ENCODE measurements at places on chromosomes 13 and 19.
A peak's percentile ranks its signal among the peaks of the same experiment; 100 is the strongest.

DNA sequence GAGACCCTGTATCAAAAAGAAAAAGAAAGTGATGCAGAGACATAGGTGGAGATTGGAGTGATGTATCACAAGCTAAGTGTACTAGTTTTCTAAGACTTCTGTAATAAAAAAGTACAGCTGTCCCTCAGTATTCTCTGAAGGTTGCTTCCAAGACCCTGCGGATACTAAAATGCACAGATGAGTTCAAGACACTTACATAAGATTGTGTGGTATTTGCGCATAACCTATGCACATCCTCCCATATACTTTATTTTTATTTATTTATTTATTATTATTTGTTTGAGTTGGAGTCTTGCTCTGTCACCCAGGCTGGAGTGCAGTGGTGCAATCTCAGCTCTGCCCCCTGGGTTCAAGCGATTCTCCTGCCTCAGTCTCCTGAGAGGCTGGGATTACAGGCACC lies 13.6 kb upstream of the HAS1 start:
- DNase-seq, result no peak

DNA sequence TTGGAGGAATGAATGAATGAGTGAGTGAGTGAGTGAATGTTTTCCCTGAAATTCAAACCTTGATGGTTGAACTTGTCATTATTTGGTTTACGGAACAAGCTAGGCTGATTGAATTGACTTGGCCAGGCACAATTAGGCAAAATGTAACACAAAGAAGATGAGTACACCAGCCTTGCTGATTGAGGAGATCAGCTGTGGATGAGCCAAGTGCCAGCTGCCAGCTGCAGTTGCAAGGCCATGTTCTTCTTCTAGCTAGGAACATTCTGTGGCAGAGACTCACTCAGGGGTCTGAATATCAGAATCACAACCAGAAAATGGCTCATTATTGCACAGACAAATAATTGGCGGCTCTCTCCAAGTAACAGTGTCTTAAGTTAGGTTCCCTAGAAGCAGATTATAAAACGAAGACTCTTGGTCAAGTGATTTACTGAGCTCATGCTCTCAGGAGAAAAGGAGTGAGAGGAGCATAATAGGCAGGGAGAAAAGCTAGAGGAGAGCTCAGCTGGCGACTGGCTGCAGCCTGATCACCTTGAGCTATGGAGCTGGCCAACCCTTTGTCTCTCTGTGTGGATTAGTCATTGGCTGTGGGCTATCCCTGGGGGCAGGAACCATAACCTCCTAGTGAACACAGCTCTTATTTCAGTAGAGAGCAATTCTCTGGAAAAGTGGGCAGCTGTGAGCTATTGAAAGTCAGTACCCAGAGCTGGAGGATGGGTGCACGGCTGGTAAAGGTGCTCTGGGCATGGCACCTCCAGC lies 225.3 kb upstream of the SERP2 start:
- no peak for DNase-seq

DNA sequence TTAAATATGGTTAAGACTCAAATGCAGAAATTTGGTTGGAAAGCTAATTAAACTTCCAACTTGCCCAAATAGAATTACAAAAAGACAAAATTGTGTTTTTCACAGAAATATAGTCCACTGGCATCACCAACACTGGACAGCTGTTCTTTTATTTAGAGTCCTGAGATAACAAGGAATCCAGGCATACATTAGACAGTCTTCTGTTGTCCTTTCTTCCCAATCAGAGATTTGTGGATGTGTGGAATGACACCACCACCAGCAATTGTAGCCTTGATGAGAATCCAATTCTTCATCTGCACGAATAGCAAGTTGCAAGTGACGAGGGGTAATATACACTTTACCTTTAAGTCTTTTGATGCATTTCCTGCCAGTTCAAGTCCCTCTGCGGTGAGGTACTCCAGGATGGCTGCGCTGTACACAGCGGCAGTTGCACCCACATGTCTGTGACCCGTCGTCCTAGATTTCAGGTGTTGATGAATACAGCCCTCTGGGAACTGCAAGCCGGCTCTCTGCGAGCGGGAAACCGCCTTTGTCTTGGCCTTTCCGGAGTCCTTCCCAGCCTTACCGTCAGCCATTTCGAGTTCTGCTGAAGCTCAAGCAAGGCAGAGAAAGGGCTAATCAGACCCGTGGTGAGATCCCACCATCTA lies 14.7 kb downstream of the UBAC2 start:
- DNase-seq, result peak; percentile 57

GRCh38 chr13:78786459-78786858 lies 127.5 kb upstream of the OBI1 start:
- no peak for DNase-seq

GRCh38 chr19:39544911-39545310 lies 5.0 kb upstream of the EID2 start:
- no peak for DNase-seq

GRCh38 chr19:14544047-14544446 lies 14.7 kb downstream of the TECR start:
- DNase-seq, result no peak

GRCh38 chr13:110424569-110425443 lies 117.7 kb downstream of the COL4A2 start:
- no peak for DNase-seq

- DNase-seq, result peak; percentile 69
Measured at GRCh38 chr19:41871573-41872383, 5.3 kb upstream of the CD79A start.

GRCh38 chr19:8370176-8371010 lies 6.4 kb downstream of the ANGPTL4 start:
- no peak for DNase-seq

GRCh38 chr13:110063490-110064421 lies 243.2 kb downstream of the COL4A1 start:
- no peak for DNase-seq

- no peak for DNase-seq
Measured at GRCh38 chr19:33171916-33172359, 22.2 kb upstream of the LRP3 start.

DNA sequence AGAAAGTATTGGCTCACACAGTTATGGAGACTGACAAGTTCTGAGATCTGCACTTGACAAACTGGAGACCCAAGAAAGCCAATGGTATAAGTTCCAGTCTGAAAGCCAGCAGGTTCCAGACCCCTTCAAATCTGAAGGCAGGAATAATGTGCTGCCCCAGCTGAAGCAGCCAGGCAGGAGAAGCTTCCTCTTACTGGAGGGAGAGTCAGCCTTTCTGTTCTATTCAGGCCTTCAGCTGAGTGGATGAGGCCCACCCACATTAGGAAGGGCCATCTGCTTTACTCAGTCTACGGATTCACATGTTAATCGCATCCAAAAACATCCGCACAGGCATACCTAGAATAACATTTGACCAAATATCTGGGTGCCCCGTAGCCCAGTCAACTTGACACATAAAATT lies 8.2 kb upstream of the VWA8 start:
- no peak for DNase-seq

DNA sequence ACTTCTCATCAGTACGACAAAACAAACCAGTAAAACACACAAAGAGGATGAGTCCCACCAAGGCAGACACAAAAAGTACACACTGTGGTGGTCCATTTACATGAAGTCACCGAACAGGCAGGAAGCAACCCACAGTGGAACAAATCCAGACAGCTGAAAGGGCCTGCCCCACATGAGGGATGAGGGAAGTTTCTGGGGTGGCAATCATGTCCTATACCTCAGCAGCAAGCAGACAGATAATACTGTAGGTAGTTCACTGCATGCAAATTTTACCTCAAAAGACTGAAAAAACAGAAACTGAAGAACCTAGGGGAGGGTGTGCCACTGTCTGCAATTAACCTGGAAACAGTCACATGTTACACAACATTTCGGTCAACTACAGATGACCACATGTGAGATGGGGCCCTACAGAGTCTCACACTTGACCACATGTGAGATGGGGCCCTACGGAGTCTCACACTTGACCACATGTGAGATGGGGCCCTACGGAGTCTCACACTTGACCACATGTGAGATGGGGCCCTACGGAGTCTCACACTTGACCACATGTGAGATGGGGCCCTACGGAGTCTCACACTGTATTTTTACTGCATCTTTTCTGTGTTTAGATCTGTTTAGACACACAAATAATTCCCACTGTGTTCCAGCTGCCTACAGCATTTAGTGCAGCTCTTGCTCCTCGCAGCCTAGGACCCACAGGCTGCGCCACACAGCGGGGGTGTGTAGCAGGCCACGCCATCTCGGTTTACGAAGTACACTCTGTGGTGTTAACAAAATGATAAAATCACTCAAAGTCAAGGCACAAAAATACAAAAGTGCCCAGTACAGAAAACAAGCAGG lies 22.2 kb downstream of the PCID2 start:
- no peak for DNase-seq

DNA sequence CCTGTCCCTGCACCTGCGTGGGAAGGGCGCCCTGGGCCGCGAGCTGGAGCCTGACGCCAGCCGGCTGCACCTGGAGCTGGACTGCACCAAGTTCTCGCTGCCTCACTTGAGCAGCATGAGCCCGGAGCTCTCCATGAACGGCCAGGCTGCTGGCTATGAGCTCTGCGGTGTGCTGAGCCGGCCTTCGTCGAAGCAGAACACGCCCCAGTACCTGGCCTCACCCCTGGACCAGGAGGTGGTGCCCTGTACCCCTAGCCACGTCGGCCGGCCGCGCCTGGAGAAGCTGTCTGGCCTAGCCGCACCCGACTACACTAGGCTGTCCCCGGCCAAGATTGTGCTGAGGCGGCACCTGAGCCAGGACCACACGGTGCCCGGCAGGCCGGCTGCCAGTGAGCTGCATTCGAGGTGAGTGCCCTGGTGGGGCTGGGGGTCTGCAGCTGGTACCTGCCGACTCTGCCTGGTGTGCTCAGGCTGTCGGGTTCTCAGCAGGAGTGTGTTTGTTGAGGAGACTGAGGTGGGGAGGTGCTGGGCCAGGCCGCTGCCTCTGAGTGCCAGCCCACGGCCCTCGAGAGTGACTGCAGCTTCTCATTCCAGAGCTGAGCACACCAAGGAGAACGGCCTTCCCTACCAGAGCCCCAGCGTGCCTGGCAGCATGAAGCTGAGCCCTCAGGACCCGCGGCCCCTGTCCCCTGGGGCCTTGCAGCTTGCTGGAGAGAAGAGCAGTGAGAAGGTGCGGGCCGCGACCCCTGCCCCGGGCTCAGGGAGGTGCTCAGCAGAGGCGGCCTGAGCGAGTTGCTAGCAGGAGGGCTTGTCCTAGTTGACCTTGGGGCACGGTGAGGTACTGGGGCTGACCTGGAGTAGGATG lies 19.5 kb downstream of the PLEKHJ1 start:
- no peak for DNase-seq

GRCh38 chr13:82092312-82092711 lies 1751.4 kb upstream of the SPRY2 start:
- DNase-seq, result no peak

GRCh38 chr19:34430738-34431625 lies 2.8 kb downstream of the UBA2 start:
- DNase-seq, result peak; percentile 30

GRCh38 chr13:22194106-22194805 lies 523.4 kb downstream of the FGF9 start:
- DNase-seq, result no peak

GRCh38 chr19:23855676-23856075 lies 59.0 kb upstream of the ZNF726 start:
- no peak for DNase-seq

DNA sequence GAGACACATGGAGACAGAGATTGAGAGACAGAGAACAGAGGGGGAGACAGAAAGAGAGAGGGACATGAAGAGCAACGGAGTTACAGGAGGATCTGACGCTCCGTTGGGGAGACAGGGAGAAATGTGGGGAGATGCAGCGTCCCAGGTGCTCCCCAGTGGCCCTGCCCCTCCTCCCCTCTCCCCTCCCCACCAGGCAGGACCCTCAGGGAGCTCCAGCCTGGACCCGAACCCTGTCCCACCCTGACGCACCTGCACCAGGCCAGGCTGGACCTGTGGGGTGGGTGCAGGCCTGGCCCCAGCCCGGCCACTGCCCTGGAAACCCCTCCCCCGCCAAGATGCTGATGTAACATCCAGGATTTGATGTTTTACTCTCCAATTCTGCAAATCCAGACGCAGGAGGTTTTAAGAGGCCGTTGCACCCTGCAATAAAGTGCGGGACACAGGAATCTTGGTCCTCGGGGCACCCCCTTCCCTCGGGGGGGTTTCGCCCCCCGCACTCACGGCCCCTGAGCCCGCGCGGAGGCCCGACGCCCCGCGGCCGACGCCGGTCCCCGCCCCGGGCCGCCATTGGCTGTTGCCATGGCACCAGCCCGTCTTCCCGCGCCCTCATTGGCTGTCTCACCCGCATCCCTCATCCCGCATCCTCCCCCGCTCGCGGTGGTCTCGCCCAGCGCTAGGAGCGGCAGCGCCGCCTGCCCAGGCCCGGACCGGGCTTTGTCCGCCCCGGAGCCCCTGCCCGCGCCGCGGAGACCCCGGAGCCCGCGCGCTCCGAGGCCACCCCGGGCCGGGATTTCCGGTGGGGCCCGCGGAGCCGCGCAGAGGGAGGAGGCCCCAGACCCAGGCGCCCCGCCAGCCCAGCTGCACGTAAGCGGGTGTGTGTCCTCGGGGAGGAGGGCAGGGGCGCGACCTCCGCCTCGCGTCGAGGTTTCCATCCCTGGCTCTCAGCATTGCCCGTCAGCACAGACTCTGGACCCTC lies at the start of gene APC2:
TSS of gene APC2 (plus strand) at position 655 of the 976 bp plus-strand sequence. CDS start 2,881 bp downstream, outside the sequence.
- DNase-seq, result peak; percentile 29

GRCh38 chr13:107790397-107790796 lies 424.9 kb downstream of the LIG4 start:
- DNase-seq, result no peak
